ENCODE measurements at places on chromosomes 16 and 17.

DNA sequence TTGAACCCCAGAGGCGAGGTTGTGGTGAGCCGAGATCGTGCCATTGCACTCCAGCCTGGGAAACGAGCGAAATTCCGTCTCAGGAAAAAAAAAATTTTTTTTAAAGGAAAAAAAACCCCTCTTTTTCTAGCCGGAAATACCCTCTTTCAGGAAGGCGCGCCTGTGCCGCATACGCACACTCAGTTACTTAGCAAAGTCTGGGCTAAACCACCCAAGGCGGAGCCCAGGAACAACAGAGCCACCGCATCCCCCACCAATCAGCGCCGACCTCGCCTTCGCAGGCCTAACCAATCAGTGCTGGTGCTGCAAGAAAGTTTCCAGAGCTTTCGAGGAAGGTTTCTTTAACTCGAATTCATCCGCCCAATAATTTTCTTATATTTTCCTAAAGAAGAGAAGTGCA is 510.4 kb downstream of the KCNJ18 start:
- no peak for DNase-seq

GRCh38 chr16:24381470-24382118 is 125.5 kb downstream of the CACNG3 start:
- no peak for DNase-seq

DNA sequence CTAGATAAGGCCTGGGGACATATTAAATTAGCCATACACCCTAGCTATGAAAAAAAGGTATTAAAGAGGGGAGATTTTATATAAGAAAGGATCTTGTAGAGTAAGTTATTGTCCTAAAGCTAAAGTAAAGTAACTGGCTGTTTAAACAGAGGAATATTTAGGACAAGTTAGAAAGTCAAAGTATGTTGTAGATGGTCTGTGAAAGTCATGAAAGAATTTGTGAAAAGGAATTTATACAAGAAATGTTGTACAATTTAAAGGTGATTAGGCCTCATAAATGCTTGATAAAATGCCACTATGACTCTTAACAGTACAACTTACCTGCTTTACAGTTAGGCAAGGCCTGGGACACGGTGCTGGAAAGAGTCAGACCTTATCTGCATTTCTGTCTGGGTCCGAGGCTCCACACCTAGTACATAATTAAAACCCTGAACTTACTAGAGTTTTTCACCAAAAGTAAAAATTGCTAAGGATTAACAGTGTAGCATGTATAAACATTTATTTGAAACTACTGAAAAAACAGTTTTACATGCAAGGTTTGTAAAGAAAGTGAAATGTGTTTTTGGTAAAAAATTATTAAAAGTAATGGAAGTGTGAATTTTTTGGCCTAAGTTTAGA is 445.3 kb upstream of the TOM1L1 start:
- no peak for DNase-seq

- no peak for DNase-seq
These were observed 37.1 kb upstream of the BCAS3 start for GRCh38 chr17:60640503-60640902.

DNA sequence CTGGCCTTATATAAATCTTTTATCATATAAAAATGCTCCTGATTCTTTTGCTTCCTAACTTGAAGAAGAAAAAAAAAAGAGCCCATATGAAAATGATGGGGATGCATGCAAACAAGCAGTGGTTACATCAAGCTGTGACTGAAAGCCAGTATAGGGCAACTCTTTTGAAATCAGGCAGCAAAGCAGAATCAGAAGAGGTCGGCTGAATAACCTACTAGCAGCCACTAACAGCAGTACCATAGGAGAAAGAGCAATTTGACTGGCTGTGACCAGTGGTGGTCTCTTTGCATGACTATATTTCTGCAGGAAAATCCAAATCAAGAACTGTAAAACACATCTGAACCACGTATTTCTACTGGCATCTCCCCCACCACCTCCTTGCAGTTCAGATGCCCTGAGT is 161.9 kb upstream of the C17orf78 start:
- no peak for DNase-seq

- no peak for DNase-seq
These were observed 1.6 kb upstream of the CD300A start for GRCh38 chr17:74464730-74465377.

DNA sequence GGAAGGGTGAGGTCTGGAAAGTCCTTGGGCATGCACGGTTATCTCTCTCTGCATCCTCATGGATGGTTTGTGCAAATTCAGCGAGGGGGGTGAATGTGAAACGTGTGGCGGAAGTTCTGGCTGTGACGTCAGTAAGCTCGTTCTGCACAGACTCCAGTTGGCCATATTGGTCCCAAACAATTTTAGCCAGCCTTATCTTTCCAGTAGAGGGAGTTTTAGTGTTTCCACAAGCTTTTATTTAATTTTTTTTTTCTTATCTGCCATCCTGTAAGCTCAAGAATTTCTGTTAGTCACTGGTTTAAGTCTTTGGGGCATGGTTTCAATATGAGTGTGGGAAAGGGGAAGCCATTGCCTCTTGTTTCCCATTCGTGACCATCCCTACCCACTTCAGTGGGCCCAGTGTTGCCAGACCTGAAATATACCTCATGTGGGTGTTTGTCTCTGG is 39.0 kb downstream of the HLF start:
- DNase-seq, result no peak

DNA sequence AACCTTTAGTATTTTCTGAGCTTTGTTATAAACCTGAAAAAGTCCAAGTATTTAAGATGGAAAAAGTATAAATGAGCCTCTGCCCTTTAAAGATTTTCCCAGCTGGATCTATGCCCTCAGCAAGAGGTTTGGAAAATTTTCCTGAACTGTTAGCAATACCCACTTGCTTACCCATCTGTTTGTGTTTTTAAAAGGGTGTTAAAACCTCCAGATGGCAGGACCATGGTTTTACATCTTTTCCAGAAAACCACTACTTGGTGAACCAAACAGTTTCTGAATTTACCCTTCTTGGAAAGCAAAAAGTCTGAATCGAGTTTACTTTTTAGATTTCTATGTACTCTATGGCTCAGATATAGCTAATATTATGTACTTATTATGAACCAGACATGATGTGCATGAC is 719 bp downstream of the PMFBP1 start:
- no peak for DNase-seq

DNA sequence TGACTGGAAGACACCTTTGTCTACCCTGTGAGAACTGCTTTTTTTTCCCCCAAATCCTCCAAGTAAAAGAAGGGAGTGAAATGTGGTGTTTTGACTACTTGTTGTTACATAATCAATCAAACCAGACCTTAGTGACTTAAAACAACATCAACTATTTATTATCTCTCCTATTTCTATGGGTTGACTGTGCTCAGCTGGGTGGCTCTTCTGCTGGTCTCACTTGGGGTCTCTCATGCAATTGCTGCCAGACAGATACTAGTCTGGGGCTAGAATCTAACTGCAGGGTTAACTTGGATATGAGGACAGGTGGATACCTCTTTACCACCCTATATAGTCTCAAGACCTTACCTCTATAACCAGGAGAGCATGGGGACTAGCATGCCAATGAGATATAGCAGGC is 141.3 kb downstream of the SALL1 start:
- DNase-seq, result no peak

- DNase-seq, result no peak
These were observed 2.7 kb downstream of the MYO18A start for GRCh38 chr17:29177541-29177870.

All from SHP77 (cell line).